IMR-90 (cell line): ENCODE measurements at places on chromosomes 5 and 9. TPM values are rescaled to one million over a fixed set of nuclear protein-coding genes. Genes with fewer than 3 reads are reported as not detected.
A peak's percentile ranks its signal among the peaks of the same experiment; 100 is the strongest.

The BTNL8 gene
- not detected in 2 replicates for total RNA-seq

DNA sequence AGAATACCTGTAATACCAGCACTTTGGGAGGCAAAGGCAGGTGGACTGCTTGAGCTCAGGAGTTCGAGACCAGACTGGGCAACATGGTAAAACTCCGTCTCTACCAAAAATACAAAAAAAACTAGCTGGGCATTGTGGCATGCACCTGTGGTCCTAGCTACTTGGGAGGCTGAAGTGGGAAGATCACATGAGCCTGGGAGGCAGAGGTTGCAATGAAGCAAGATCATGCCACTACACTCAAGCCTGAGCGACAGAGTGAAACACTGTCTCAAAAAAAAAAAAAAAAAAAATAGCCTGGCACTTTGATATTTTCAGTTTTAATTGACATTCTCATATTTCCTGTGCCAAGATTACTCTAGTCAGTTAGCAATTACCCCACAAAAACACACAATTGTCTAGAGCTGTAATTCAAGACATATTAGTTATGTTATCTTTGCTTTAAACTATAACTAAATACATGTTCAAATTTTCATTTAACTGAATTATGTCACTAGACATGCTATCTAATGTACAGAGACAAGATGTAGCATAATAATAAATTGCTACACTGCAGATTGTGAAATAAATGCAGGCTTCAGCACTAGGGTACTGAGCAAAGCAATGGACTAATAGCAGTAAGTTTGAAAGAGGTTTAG, 378.2 kb upstream of the GRAMD2B start:
- no peak for DNase-seq

- DNase-seq: peak; percentile 79
Observed at GRCh38 chr9:16368237-16369087, 502.0 kb downstream of the BNC2 start.

The ADRA1B gene
- total RNA-seq: 0.18 and 0.56 TPM in 2 replicates

DNA sequence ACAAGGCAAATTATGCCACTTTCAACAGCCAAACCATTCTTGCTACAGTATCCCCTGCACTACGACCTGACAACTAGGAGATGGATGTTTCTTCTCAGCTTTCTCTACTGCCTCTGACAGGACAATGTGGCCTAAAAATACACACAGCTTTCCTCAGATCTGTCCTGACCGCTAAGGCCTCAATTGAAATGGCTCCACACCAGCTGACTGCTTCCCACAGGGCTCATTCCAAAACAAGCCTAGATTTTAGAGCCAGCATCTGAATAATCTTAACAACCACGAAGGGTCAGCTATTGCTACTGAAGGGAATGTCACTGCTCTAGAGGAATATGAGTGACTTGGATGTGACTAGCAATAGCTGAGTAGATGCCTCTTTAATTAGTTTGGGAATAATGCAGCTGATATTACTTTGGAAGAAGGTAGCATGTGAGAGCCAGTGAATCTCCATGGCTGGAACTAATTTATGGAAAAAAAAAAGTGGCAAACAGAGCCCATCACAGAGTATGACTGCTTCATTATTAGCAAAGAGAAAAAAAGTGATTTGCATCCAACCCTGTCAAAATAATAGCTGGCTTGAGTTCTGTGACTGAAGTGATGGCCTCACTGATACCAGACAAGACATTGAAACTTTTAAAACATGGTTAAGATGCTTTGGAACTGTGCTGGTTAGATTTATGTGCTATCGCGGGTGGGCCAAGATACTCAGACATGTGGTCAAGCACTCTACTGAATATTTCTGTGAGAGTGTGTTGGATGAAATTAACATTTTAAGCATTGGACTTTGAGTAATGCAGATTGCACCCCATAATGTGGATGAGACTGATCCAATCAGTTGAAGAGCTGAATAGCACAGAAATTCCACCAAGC, 450.2 kb downstream of the NR2F1-AS1 start:
- DNase-seq: no peak

The FAM221B gene
- total RNA-seq: not detected in 2 replicates

The RGS7BP gene
- not detected in 2 replicates for total RNA-seq
